Stimulated activated CD4-positive, alpha-beta T cell treated with anti-CD3 and anti-CD28 coated beads, TNF-alpha, amount 100 ng/mL, for 4 hours (primary cell): ENCODE measurements at places on chromosomes 2 and 18.

DNA sequence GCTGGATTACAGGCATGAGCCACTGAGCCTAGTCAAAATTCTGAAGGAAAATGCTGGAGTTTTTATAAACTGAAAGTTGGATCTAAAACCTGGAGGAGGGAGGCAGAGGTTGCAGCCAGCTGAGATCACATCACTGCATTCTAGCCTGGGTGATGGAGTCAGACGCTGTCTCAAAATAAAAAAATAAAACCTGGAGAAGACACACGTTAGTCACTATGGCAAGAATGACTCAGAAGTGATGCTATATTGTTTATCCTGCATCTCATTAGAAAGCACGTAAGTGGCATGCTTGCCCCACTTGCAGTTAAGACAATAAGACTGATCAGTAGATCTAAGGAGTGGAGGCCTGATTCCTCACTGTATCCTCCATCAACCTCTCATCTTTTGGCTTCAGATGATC is 106.6 kb upstream of the STON1 start:
- DNase-seq = no peak

DNA sequence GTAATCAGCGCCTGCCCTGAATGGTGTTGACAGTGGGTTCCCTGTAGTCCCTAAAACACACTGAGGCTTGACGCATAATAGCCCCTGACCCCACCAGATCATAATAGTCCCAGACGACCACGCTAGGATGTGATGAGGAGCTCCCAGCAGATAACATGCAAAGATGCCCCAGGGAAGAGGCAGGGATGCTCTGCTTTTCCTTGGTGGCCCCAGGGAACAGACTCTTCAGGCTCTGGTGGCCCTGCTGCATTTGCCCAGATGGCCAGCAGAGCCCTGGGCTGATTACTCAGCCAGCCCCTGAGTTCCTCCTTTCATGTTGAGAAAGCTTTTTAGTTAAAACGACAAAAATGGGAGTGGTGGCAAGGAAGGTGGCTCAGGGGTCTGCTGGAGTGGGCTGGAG is 5.9 kb upstream of the NCKAP5 start:
- no peak for DNase-seq

GRCh38 chr2:174125090-174125489 is 123.2 kb downstream of the OLA1 start:
- DNase-seq = no peak

GRCh38 chr2:2623939-2624338 is 292.9 kb upstream of the MYT1L start:
- DNase-seq = no peak

DNA sequence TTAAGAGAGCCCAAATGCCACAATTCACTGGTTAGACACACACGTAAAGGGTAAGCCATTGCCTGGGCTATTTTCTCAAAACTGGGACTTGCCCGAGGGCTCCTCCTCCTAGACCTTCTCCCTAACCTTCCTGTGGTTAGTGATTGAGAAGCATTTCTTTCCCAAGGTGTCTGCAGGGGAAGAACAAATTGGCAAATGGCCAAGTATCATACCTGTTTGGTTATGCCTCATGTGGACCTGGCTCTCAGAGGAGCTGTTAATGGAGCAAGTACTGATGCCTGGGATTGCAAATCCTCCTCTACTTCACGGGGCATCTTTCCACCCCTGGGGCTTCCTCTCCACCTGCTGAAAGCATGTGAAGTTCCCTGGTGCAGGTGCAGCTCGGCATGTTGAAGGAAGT is 187.5 kb upstream of the CYRIA start:
- no peak for DNase-seq

GRCh38 chr2:232957657-232958090 is 55.4 kb downstream of the NGEF start:
- no peak for DNase-seq

- no peak for DNase-seq
Observed at GRCh38 chr2:120515759-120516678, 170.1 kb downstream of the INHBB start.
